ENCODE measurements at places on chromosomes 7 and 10. TPM values are rescaled to one million over a fixed set of nuclear protein-coding genes. Genes with fewer than 3 reads are reported as not detected.
A peak's percentile ranks its signal among the peaks of the same experiment; 100 is the strongest.

The SMC3 gene
- 20.6 TPM for total RNA-seq

The TAS2R3 gene
- 0.26 TPM for total RNA-seq

The AS3MT gene
- total RNA-seq = 2.2 TPM

The GPC2 gene
- total RNA-seq = 0.77 TPM

The AKR1C8 gene
- not detected for total RNA-seq

The CRPPA gene
- total RNA-seq = 3.5 TPM

The FAM131B gene
- 0.88 TPM for total RNA-seq

The C10orf90 gene
- total RNA-seq = not detected

The FOXI2 gene
- not detected for total RNA-seq

The COL17A1 gene
- not detected for total RNA-seq

The GPR158 gene
- not detected for total RNA-seq

The ICA1 gene
- total RNA-seq = 2.5 TPM

The TRIL gene
- 3.2 TPM for total RNA-seq

The EN2 gene
- 0.21 TPM for total RNA-seq

GRCh38 chr10:86600296-86600695 lies 54.1 kb upstream of the OPN4 start:
- H3K27ac ChIP-seq = no peak overlapping the region
- no peaks in the 10 kb centered on the region for H3K36me3 ChIP-seq
- no peaks in the 10 kb centered on the region for H3K27me3 ChIP-seq
- no peaks in the 10 kb centered on the region for H3K4me1 ChIP-seq
- no peak for DNase-seq

GRCh38 chr10:79046741-79047583 lies 21.8 kb upstream of the ZMIZ1 start:
- no peak overlapping the region for H3K27ac ChIP-seq
- H3K4me1 ChIP-seq = peaks cover 4% of the 10 kb centered on the region
- H3K27me3 ChIP-seq = no peaks in the 10 kb centered on the region
- H3K4me3 ChIP-seq = no peak overlapping the region

DNA sequence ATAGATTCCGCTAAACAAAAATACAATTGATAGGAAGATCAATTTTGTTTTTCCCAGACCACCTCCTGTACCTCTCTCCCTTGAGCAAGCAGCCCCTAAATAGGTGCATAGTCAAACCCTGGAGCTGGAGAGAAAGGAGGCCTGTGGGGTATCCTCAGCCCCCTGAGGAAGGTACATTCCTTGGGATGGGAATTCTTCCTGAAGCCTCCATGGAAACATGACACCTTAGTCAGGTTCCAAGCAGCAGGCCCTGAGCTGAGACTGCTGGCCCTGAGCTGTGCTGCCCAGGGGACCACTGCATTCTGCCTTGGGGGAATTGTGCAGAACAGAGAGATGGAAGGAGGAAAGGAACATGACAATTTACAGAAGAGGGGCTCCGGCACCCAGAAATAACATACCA lies 7.4 kb downstream of the HNRNPF start:
- H3K4me3 ChIP-seq = no peak overlapping the region
- DNase-seq = no peak
- H3K27ac ChIP-seq = no peak overlapping the region
- H3K4me1 ChIP-seq = peaks cover 78% of the 10 kb centered on the region
- H3K36me3 ChIP-seq = peaks cover 16% of the 10 kb centered on the region

- H3K36me3 ChIP-seq = no peaks in the 10 kb centered on the region
- H3K27ac ChIP-seq = no peak overlapping the region
- H3K4me1 ChIP-seq = no peaks in the 10 kb centered on the region
Measured at GRCh38 chr7:2776401-2776800, 67.7 kb downstream of the GNA12 start.

DNA sequence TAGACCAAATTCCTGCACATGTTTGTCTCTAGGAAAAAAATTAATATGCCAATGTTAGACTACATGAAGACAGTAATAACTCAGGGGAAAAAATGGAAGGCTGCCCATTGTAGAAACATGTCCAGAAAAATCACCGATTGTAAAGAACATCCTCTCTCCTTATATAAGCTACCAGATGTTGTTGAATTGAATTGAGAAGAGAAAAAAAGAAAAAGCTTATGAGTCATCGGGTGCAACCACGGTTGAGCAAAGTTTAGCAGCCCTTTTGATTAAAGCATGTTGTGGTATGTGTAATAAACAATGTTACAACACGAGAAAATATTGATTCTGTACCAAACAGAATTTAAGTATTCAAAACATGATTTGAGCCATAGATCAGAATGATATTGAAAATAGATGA lies 102.3 kb upstream of the ARHGAP21 start:
- H3K36me3 ChIP-seq = no peaks in the 10 kb centered on the region
- no peaks in the 10 kb centered on the region for H3K27me3 ChIP-seq
- H3K27ac ChIP-seq = no peak overlapping the region
- H3K4me3 ChIP-seq = no peak overlapping the region
- no peaks in the 10 kb centered on the region for H3K4me1 ChIP-seq
- no peak for DNase-seq

DNA sequence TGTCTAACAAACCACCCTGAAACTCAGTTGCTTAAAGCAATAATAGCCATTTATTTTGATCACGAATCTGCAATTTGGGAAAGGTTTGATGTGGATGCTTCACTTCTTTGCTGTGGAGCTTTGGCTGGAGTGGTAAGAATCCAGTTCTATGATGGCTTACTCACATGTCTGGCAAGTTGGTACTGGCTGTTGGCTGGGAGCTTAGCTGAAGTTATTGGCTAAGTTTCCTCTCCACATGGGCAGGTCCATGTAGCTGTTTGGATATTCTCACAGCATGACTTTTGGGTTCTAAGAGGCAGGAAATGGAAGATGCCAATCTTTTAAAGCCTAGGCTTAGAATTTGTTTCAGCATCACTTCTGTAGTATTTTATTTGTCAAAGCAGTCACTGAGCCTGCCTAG lies 277.6 kb upstream of the NRP1 start:
- no peaks in the 10 kb centered on the region for H3K36me3 ChIP-seq
- DNase-seq = no peak
- H3K4me1 ChIP-seq = no peaks in the 10 kb centered on the region
- peak overlapping the region; percentile 30 for H3K27ac ChIP-seq
- peak overlapping the region; percentile 9 for H3K4me3 ChIP-seq

GRCh38 chr10:55500931-55501559 lies 700.0 kb upstream of the PCDH15 start:
- H3K27ac ChIP-seq = no peak overlapping the region
- no peak for DNase-seq
- no peaks in the 10 kb centered on the region for H3K27me3 ChIP-seq
- no peaks in the 10 kb centered on the region for H3K36me3 ChIP-seq
- H3K4me1 ChIP-seq = no peaks in the 10 kb centered on the region

DNA sequence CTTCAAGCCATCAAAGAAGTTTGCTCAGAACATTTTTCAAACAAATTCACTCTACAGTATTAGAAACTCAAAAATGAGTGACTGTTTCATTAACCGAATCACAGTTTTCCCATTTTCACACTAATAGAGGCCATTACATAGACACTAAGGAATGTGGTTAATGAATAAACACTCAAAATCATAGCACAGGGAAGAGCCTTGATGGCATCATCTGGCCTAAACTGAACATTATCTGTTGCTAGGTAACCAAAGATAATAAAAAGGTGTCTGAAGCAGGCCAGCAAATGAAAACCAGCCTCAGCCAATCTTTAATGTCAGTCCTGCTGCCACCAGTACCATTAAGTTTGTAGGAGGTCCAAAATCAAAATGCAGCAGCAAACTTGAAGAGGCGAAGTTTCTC lies 492.4 kb upstream of the STEAP1 start:
- H3K36me3 ChIP-seq = no peaks in the 10 kb centered on the region
- no peak overlapping the region for H3K4me3 ChIP-seq
- no peak overlapping the region for H3K27ac ChIP-seq

DNA sequence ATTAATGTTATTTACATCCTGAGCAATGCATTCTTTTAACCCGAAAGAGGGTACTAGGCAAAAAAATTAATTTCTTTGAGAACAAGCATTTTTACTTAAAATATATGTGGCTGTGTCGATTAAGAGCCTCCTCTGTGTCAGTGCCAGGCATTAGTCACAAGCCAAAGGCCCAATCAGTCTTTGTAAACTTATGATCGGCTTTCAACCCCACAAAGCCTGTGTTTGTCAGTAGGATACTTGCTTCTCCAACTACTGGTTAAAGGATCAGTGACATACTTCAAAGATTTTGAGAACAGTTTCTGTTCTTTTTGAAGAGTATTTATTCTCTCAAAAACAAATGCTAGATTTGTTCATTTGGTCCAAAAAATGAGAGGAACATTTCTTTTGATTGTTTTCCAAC lies 159.3 kb downstream of the NRCAM start:
- no peaks in the 10 kb centered on the region for H3K4me1 ChIP-seq
- H3K27me3 ChIP-seq = no peaks in the 10 kb centered on the region
- H3K4me3 ChIP-seq = no peak overlapping the region
- no peak for DNase-seq
- H3K27ac ChIP-seq = no peak overlapping the region

GRCh38 chr7:12930534-12930933 lies 243.1 kb downstream of the ARL4A start:
- DNase-seq = no peak
- no peaks in the 10 kb centered on the region for H3K4me1 ChIP-seq
- H3K36me3 ChIP-seq = no peaks in the 10 kb centered on the region
- H3K27ac ChIP-seq = no peak overlapping the region
- no peak overlapping the region for H3K4me3 ChIP-seq

DNA sequence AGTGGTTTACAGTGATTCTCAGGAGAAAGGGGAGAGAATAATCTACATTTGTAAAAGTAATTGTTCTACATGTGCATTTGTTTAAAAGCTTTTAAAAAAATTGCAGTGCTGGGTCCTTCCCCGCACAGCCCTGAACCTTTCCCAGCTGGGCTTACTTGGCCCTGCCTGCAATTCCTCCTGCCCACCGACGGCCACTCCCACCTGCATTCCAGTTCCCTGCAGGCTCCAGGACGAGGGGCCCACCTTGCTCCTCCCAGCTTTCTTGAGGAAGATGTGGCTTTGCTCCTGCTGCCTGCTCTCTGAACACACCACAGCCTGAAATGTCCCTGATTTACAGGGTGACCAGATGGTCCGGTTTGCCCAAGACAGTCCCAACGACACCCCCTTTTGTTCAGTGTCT lies 222.7 kb downstream of the PRPF18 start:
- no peak for DNase-seq
- no peaks in the 10 kb centered on the region for H3K27me3 ChIP-seq
- H3K4me3 ChIP-seq = no peak overlapping the region
- H3K36me3 ChIP-seq = no peaks in the 10 kb centered on the region
- H3K27ac ChIP-seq = peak overlapping the region; percentile 36
- H3K4me1 ChIP-seq = no peaks in the 10 kb centered on the region

- DNase-seq = no peak
- peaks cover 8% of the 10 kb centered on the region for H3K36me3 ChIP-seq
- peaks cover 22% of the 10 kb centered on the region for H3K4me1 ChIP-seq
- peak overlapping the region; percentile 84 for H3K27ac ChIP-seq
Measured at GRCh38 chr7:151089893-151090730, 3.8 kb downstream of the AGAP3 start.

GRCh38 chr10:5354068-5354467 lies 10.7 kb upstream of the UCN3 start:
- H3K27me3 ChIP-seq = peaks cover 21% of the 10 kb centered on the region
- no peak overlapping the region for H3K27ac ChIP-seq
- no peak for DNase-seq
- H3K4me1 ChIP-seq = no peaks in the 10 kb centered on the region
- no peak overlapping the region for H3K4me3 ChIP-seq
- no peaks in the 10 kb centered on the region for H3K36me3 ChIP-seq

DNA sequence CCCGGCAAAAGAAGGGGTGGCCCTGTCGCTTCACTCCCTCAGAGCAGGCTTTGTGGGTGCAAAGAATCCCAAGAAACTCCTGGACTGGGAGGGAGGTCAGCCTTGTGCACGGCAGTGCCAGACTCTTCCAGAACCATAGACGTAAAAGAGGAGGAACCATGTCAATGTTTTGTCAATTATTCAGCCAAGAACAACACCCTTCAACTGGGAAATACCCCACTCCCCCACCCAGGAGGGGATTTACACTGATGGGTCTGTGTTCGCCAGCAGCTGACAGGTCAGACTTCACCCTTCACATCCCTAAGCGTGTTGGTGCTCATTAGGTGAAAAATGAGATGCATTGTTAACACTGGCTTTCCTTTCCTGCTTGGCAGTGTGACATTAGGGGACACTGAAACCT lies 116.8 kb upstream of the BMPER start:
- no peaks in the 10 kb centered on the region for H3K27me3 ChIP-seq
- H3K4me3 ChIP-seq = no peak overlapping the region
- H3K4me1 ChIP-seq = no peaks in the 10 kb centered on the region
- no peaks in the 10 kb centered on the region for H3K36me3 ChIP-seq

DNA sequence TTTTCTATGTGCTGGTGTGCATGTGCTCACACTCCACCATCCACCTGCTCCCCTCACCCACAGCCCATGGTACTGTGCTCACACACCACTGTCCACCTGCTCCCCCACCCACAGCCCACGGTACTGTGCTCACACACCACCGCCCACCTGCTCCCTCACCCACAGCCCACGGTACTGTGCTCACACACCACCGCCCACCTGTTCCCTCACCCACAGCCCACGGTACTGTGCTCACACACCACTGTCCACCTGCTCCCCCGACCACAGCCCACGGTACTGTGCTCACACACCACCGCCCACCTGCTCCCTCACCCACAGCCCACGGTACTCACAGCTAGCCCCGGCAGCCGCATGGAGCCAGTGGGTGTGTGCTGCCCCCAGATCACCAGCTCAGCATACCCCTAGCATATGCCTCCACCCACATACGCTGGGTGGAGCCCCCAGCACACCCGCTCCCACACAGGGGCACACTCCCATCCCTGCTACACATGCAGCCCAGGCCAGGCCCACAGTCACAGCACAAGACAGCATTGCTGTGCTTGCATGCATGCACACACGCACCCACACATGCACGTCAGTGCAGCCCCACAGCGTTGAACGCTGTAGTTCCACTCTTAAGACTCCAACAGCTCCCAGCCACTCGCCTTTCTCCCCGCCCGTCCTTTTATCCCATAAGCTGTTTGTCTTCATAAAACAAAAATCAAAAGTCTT lies 62.0 kb downstream of the PAX2 start:
- DNase-seq = no peak
- no peaks in the 10 kb centered on the region for H3K36me3 ChIP-seq
- H3K27ac ChIP-seq = no peak overlapping the region
- H3K4me1 ChIP-seq = no peaks in the 10 kb centered on the region
- H3K4me3 ChIP-seq = no peak overlapping the region

- H3K4me1 ChIP-seq = peaks cover 18% of the 10 kb centered on the region
- DNase-seq = no peak
- no peaks in the 10 kb centered on the region for H3K27me3 ChIP-seq
- no peak overlapping the region for H3K4me3 ChIP-seq
- H3K36me3 ChIP-seq = no peaks in the 10 kb centered on the region
Measured at GRCh38 chr10:3814838-3815220, 29.8 kb upstream of the KLF6 start.

GRCh38 chr10:72744566-72744965 lies 52.6 kb downstream of the MCU start:
- peaks cover 32% of the 10 kb centered on the region for H3K4me1 ChIP-seq
- no peak for DNase-seq
- H3K4me3 ChIP-seq = no peak overlapping the region
- no peaks in the 10 kb centered on the region for H3K36me3 ChIP-seq
- no peaks in the 10 kb centered on the region for H3K27me3 ChIP-seq
- H3K27ac ChIP-seq = no peak overlapping the region

GRCh38 chr7:141534757-141535737 lies 16.2 kb upstream of the AGK start:
- H3K4me1 ChIP-seq = peaks cover 8% of the 10 kb centered on the region
- H3K36me3 ChIP-seq = no peaks in the 10 kb centered on the region
- H3K4me3 ChIP-seq = no peak overlapping the region
